Stimulated activated CD4-positive, alpha-beta T cell treated with anti-CD3 and anti-CD28 coated beads, Interleukin-1b, Interleukin-23, amount 100 ng/mL, for 1 hour (primary cell): ENCODE measurements at places on chromosomes 11 and 22.
A peak's percentile ranks its signal among the peaks of the same experiment; 100 is the strongest.

GRCh38 chr11:70647188-70648166, 249.1 kb downstream of the CTTN start:
- no peak for DNase-seq

DNA sequence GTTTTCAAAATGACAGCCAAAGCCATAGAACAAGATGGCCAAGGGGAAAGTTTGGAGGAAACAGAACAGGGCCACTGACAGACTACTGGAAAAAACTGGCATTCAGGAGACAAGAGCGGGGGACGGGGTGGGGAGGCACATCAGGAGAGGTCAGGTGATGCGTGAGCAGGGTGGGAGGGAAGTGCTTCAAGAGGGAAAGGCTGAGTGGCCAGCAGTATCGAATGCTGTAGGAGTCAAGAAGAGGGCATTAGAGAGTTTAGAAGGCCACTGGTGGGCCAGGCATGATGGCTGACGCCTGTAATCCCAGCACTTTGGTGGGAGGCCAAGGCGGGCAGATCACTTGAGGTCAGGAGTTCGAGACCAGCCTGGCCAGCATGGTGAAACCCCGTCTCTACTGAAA, 8.2 kb downstream of the GTPBP1 start:
- no peak for DNase-seq

DNA sequence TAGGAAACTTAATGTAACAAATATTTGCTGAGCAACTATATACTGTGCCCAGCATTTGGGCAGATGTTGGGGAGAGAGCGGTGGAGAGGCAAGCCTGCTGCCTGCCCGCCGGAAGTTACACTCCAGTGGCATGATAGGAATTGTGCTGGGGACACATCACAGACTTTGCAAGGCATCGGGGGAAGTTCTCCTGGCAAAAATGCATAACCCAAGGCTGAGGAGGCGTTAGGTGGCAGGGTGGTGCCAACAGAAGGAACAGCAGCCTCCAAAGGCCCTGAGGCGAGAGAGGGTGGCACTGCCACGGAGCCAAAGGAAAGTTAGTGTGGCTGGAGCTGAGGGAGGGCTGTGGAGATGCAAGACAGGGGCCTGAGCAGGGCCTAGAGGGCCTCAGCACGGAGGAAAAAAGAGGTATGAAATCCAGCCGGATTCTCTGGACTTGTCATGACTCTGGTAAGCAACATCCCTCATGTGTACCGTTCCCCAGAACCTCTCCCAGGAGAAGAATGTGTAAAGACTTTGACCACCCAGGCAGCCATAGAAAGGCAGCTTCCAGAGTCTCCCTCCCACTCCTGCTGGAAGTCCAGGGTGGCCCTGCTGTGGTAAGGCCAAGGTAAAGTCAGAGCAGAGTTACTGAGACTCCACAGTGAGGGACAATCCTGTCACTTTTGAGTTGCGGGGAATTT, 76.1 kb upstream of the RAB1B start:
- DNase-seq, result no peak

DNA sequence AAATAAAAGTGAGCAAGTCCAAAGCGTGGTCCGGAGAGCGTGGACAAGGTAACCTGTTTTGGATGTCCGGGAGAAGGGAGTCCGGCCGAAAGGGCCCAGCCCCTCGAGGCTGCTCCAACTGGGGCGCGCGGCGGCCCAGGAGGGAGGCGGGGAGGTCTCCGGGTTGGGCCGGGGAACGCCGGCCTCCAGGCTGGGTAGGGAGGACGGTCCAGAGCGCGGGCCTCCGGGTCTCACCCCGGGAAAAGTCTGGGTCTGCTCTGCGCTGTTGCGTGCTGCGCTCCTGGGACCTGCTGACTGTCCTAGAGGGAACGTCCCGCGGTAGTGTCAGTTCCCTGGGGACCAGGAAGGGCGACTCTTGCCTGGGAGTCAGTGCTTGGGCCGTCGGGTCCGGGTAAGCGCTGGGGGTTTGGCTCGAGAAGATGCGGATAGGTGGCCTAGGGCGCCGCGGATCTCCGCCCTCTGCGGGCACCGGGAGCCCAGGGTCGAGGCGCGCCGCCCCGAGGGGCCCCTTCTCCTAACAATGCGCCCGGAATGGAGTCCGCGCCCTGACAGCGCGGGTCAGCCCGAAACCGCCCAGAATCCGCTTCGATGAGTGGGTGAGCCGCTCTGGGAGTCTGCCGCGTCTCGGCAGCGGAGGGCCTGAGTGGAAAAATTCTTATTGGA, 988 bp upstream of the FLI1 start:
- no peak for DNase-seq

DNA sequence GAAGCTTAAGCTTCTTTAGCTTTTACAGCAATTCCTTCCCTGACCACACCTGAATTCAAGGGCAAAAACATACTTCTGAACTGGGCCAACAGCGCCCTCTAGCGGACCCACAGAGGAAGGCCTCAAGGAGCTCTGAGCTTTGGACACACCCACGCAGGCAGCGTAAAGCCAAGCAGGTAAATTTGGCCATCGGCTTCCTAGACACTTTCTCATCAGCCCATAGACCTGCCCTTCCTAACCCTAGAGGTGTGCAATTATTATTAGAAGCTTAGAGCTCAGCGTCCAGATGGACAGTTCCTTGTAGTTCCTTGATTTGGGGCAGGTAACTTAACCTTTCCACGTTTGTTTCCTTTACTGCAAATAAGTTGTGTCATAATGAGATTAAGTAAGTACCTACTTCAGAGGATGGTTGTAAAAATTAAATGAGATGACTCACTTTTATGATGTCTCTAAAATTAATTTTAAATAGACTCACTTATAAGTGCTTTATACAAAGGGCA, 25.7 kb upstream of the HMGXB4 start:
- DNase-seq, result peak; percentile 36

DNA sequence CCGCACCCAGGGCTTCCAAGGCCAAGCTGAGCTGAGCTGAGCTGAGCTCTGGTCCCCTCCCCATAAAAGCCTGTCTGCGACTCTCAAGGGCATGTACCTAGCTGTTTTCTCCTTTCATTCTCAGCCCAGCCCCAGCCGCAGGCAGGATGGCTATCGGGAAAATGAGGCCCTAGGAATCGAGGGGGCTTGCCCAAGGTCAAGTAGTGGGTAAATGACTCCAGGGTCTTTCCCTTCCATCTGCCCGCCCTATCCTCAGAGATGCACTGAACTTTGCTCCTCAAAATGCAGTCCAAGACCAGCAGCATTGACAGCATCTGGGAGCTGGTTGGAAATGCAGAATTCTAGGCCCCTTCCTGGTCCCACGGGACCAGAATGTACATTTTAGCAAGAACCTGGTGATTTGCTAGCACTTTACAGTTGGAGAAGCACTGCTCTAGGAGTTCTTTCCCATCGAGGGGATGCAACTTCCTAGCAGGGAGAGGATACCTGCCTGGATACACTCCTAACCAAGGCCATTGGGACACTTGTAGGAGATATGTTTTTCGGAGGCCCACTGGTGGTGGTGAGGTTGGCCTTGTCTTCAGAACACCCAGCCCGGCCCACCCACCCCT, 43.2 kb upstream of the ACCSL start:
- DNase-seq, result no peak

DNA sequence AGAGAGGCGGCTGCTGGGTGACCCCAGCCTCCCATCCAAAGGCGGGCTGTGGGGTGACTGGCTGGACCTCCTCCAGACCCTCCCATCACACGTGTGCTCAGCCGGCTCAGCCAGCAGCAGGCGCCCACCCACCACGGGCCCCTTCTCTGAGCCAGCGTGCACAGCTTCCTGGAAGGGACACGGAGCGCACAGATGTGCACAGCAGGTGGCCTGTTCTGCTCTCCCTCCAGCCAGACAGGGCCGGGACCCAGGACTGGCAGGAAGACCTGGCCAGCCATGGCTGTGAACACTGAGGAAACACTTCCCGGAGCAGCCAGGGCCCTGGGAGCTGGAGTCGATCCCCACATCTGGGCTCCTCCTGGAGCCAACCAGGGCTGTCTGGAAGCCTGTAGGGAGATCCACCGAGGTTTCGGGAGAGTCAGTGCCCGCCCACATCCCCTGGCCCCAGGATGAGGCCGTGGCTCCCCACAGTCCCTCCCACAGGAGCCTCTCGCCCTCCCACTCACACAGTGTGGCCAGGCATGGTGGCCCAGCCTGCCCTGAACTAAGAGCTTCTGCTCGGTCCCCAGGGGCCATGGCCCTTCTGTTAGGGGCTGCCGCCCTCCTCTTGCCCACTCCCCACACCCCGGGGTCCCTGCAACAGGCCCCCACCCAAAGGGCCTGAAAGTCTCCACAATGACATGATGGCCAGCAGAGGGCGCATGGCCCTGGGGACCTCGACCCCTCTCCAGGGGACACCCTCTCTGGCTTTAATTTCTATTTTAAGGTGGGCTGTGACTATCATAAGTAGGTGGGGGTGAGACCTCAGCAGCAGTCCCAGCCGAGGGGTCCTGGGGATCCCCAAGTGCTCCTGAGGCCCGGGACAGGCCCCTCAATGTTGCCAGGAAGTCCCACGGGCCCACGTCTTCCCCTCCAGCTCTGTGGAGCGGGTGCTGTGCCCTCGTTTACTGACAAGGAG, 90.6 kb upstream of the FGF3 start:
- DNase-seq, result no peak
